BJ (cell line): ENCODE measurements at places on chromosomes 6 and 20.

DNA sequence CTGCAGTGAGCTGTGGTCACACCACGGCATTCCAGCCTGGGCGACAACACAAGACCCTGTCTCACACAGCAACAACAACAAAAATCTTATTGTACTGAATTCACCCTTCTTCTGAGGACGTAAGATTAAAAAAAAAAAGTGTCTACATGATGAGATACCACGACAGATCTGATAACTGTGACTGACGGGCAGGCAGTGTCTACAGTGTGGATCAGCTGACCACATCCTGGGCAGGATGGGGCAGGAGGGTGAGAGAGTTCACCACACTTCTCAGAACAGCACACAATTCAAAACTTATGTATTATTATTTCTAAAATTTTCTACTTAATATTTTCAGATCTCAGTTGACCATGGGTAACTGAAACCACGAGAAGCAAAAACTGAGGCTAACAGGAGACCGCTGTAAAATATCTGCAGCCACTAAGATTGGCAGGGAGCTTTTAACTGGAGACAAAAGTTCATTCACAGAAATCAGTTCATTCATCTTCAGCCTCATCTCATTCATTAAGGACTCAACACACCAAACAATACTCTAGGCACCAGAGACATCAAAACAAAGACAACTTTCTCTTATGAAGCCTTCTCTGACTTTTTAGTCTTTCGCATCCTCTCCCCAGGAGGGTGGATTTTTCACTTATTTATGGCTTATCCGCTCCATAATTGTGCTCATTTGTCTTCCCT lies 15.7 kb upstream of the NHSL1 start:
- no peak for DNase-seq

- no peak for DNase-seq
These were observed 24.9 kb downstream of the BLTP3A start for GRCh38 chr6:34816635-34817301.

DNA sequence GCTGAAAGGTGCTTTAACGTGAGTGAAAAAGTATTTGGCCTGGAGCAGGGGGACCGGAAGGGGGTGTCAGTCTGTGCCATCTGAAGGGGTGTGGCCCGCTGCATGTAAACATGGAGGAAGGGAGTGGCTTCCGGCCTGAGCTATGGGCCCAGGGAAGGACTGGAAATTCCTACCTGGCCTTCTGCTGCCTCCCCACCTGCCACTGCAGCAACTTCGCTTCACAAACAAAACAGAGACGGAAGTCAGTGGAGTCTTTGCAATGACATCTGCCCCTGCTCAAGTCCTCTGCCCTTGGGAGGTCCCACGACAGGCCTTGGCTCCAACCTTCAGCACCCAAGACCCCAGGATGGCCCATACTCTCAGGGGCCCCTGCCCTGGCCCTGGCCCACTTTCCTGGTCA lies 28.1 kb upstream of the FOXP4 start:
- DNase-seq, result no peak

- DNase-seq, result no peak
These were observed 110.9 kb upstream of the JAG1 start for GRCh38 chr20:10784554-10785183.

DNA sequence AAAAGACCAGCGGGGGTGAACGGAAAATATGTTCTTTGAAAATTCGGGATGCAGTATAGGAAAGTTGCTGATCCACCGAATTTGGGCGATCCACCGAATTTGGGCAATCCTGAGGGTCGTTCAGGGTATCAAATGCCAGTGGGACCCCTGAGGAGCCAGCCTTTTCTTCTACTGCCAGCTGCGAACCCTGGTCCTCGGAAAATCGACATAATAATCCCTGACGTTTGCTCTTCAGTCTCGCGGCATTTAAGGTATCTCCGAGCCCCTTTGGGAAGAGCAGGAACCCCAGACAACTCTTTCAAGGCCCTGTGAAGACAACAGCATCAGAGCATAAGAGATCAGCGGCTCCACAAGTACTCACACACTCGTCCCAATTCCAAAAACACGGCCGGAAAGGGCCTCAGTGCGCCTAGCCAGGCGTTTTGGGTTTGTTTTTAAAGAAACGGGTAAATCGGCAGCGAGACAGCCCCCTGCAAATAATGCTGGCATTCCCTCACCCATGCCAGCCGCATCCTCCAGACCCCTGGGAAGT lies 1.0 kb downstream of the SIM1 start:
- no peak for DNase-seq

DNA sequence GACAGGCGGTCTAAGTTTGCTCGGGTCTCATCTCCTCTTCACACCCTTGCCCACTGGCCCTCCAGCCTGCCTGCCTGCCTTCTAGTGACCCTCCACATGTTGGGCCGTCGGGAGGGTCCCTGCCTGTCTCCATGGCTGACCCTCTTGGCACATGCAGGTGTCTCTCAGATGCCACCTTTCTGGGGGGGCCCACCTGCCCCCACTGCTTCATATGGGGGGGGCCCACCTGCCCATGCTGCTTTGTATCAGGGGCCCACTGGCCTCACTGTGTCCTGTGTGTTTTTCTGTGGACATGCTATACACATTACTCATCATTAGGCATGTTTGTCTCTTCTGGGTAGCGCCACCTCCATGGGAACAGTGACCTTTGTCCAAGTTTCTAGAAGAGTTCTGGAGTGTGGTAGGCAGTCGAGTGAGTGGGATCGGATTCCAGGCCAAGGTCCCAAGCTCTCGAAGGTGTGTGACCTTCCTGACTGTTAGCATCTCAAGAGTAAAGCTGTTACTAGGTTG lies 40.4 kb upstream of the KIF25 start:
- no peak for DNase-seq
